ENCODE measurements at places on chromosomes 12 and 14. TPM values are rescaled to one million over a fixed set of nuclear protein-coding genes. Genes with fewer than 3 reads are reported as not detected.

- H3K4me1 ChIP-seq = no peaks in the 10 kb centered on the region
- no peaks in the 10 kb centered on the region for H3K36me3 ChIP-seq
- H3K27me3 ChIP-seq = no peaks in the 10 kb centered on the region
- no peak overlapping the region for H3K4me3 ChIP-seq
- H3K27ac ChIP-seq = no peak overlapping the region
- DNase-seq = no peak
Measured at GRCh38 chr14:41230683-41231082, 376.0 kb upstream of the LRFN5 start.

DNA sequence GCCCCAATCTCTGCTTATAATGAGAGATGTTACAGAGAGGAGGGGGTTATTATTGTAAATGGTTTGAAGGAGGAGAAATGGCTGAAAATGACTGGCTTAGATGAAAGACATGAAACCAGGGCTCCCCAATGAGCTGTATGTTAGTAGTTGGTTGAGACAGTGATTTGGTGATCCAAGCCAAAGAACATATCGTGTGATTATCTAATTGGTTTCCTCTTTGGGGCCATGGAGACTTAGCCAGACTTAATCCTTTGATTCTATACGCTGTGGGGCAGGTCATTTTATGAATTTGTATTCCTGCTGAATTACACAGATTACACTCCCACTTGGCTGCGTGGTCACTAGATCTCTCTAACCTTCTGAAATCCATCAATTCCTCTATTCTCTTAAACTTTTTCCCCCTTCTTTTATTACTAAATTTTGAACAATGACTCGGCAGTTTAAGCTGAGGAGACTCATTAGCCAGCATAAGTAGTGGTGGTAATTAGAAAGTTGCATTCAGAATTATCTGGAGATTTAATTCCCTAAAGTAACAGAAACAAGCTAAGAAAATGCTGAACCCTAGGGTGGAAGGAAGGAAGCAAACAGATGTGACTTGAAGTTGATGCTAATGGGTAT is 5.3 kb downstream of the TTC8 start:
- H3K36me3 ChIP-seq = no peaks in the 10 kb centered on the region
- no peak overlapping the region for H3K4me3 ChIP-seq
- no peaks in the 10 kb centered on the region for H3K27me3 ChIP-seq
- H3K4me1 ChIP-seq = peaks cover 3% of the 10 kb centered on the region
- H3K27ac ChIP-seq = no peak overlapping the region
- DNase-seq = no peak

DNA sequence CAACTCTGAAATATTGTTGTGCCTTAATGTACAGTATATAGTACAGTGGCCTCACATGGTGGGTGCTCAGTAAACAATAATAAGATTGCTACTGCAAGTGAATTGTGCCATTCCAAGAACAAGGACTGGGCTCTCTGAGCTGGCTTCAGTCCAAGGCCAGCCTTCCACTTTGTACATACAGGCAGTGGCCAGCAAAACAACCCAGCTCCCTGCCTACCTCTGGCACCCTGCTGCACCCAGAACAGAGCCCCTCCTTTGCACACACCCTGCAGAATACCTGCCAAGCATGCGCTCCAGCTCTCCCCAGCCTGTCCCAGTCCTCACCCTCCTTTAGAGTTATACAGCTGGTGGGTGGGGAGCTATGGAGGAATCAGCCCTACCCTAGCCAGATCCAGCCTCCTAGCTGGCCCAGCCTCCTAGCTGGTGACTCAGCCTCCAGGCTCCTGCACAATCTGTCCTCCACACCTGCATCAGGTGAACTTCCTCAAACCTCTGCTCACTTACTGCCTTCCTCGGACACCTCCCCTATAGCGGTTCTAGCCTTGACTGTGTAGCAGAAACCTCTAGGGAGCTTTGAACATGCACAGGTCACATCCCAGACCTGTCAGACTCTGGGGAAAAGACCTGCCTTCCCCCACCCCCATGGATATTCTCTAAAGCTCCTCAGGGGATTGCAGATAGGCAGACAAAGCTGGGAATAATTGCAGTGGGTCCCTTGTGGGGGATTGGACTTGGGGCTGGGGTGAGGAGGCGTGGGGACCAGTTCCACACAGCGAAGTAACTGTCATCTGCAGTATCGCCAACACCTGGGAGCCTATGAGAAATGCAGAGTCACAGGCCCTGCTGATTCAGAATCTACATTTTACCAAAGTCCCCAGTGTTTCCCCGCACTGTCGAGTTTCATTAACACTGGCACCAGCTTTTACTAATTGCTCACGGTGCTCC is 17.9 kb downstream of the ZDHHC22 start:
- DNase-seq = no peak
- no peaks in the 10 kb centered on the region for H3K27me3 ChIP-seq
- peak overlapping the region; percentile 72 for H3K4me3 ChIP-seq
- H3K4me1 ChIP-seq = peaks cover 36% of the 10 kb centered on the region
- no peak overlapping the region for H3K27ac ChIP-seq

DNA sequence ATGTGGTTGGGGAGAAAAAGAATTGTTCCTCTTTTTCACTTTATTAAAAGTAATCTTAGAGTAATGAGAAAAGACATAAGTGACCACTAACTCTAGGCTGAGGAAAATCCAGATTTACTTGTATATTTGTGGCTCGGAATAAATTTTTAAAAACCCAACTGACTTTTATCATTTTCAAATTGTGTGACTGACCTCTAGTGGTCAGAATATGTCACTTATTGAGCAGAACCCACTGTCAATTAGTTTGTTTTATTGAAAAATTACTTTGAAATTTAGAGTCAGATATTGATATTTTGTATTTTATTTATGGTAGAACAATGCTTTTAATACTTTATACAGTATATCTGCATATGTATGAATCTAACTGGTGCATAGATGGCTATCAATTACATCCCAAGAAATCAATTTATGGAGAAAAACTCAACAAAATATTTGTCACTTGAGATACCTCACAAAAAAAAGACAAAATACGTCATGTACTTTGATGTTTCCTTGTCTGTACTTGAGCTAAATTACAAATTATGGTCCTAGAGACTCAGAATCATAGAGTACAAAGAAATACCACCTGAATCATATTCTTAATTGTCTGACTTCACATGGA is 229.4 kb downstream of the CNTN1 start:
- H3K36me3 ChIP-seq = no peaks in the 10 kb centered on the region
- no peak overlapping the region for H3K4me3 ChIP-seq
- no peaks in the 10 kb centered on the region for H3K4me1 ChIP-seq

- H3K4me3 ChIP-seq = no peak overlapping the region
- H3K4me1 ChIP-seq = no peaks in the 10 kb centered on the region
- DNase-seq = no peak
- no peaks in the 10 kb centered on the region for H3K36me3 ChIP-seq
Measured at GRCh38 chr12:131090274-131091210, 136.8 kb downstream of the ADGRD1 start.

GRCh38 chr14:86756521-86757190 is 1226.7 kb downstream of the FLRT2 start:
- no peaks in the 10 kb centered on the region for H3K4me1 ChIP-seq
- H3K27ac ChIP-seq = no peak overlapping the region
- H3K27me3 ChIP-seq = peaks cover 1% of the 10 kb centered on the region
- no peak for DNase-seq
- no peaks in the 10 kb centered on the region for H3K36me3 ChIP-seq

ERO1A gene
- 36.5 TPM for total RNA-seq

MANSC4 gene
- not detected for total RNA-seq

GNG2 gene
- 17.9 TPM for total RNA-seq

Data from H1 (cell line).